ENCODE measurements at places on chromosomes 16 and 17. TPM values are rescaled to one million over a fixed set of nuclear protein-coding genes. Genes with fewer than 3 reads are reported as not detected.

DNA sequence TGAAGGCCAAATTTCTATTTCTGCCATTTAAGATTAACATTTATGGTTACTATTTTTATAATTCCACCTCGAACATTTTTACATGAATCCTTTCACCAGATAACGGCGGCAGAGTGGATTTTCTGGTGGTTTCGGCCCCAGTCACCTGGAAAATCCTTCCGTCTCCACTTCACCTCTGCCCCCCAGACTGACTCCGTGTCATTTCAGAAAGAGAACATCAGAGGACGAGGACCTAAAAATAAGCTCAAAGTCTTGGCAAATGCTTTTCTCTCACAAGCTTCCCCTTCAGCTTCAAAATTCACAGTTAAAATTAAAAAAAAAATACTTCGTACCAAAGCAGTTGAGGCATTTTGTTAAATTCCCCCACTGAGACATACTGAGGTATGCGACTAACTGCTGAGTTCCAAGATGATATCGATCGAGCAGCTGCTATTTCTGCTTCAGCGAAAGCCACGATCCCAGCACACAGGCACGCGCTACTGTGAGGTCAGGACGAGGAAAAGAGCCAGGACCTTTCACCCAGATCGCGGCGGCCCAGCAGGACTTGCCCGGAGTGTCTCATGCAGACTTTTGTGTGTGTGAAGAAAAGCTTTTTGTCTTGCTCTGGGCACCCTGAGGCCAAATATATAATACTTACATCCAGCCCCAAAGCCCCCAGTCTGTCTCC is 36.8 kb downstream of the ASPA start:
- no peak for DNase-seq

DNA sequence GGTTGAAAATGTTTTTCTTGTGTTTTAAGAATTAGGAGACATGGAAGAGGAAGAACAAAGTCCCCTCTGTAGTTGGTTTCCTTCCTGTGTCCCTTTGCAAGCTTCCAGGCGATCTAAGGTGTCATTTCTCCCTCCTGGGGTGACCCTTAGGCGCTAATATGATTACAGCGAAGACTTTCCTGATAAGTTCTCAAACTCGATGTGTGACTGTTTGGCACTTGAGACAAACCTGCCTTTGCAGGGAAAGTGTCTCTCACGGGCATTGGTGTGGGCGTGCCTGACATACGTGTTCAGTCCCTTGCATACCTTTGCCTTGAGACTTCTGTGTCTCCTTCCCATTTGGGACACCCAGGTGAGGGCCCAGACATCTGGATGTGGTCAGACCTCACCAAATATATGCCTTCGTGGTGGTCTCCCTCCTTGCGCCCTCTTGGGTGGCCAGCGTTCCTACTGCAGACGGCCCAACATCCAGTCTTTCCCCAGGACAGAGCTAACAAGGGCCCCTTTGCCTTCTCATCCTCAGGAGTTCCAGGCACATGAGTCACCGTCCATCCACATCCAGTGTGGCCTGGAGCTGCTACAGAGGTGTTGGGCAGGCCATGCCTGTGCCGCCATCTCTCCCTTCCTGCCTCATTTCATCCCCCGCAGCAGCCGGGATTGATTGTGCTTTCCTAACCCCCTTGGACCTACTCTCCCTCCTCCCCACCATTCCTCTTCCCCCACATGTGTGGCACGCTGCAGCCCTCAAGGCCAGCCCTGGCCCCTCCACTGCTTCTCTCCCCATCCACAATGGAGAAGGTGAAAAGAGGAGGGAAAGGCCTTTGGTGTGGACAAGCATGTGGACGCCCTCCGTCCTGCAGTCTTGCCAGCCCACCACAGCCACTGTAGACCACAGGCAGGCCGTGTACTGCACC is 3.1 kb upstream of the JPT2 start:
- peak; percentile 76 for DNase-seq

DNA sequence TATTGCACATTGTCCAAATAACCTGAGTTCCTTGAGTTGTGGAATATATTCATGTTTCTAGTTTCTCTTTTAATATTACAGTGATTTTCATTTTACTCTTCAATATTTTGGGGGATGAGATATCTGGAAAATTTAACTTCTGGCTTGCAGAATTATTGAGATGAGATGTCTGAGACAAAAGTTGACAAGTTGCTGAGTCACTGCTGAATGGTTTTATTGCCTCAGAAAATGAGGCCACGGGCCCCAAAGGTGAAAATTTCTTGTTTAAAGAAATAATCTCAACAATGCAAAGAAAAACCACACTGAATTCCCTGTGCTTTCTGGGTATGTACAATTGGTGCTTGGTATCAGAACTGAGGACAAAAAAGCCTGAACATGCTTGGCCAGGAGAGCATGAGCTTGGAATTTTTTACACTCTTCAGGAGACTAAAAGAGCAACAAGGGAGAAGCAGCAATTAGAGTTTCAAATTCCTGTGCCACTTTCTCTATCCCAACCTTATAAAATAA is 129.2 kb upstream of the TOM1L1 start:
- DNase-seq, result no peak

DNA sequence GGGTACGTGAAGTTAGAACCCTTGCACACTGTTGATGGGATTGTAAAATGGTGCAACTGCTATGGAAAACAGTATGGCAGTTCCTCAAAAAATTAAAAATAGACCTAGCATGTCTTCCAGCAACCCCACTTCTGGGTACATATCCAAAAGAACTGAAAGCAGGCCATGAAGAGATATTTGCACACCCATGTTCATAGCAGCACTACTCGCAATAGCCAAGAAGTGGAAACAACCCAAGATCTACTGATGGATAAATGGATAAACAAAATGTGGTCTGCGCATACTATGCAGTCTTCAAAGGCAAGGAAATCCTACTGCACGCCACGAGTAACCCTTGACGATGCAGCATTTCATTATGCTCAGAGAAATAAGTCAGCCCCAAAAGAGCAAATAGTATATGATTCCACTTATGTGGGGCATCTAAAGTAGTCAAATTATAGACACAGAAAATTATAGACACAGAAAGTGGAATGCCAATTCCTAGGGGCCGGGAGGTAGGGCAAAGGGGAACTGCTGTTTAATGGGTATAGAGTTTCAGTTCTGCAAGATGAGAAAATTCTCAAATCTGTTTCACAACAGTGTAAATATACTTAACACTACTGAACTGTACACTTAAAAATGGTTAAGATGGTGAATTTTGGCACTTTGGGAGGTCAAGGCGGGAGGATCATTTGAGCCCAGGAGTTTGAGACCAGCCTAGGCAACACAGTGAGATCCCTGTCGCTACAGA is 17.2 kb downstream of the CORO7 start:
- no peak for DNase-seq

GRCh38 chr17:27921599-27921998 is 28.4 kb upstream of the LYRM9 start:
- DNase-seq, result no peak

DNA sequence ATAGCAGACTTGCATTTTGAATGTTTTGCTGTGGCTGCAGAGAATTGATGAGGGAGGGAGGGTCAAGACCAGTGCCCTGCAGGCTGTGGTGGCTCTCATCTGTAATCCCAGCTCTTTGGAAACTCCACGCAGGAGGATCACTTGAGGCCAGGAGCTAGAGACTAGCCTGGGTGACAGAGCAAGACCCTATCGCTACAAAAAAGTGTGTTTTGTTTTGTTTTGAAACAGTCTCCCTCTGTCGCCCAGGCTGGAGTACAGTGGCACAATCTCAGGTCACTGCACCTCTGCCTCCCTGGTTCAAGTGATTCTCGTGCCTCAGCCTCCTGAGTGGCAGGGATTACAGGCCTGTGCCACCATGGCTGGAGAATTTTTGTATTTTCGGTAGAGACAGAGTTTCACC is 1.9 kb upstream of the UBE2G1 start:
- DNase-seq, result no peak

DNA sequence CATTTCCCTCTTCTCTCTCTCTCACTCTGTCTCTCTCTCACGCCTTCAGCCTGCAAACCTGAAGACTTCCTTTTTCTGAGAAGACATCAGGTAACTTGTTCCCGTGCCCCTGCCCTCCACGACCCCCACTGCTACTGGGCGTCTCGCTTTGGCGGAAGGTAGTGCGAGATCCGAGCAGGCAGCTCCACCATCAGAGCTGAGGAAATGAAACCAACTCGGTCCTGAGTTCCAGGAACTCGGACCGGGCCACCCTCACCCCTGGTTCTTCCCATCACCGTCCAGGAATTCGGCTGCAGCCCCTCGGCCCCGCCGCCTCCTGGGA is 585 bp downstream of the MLKL start:
- DNase-seq, result peak; percentile 27

DNA sequence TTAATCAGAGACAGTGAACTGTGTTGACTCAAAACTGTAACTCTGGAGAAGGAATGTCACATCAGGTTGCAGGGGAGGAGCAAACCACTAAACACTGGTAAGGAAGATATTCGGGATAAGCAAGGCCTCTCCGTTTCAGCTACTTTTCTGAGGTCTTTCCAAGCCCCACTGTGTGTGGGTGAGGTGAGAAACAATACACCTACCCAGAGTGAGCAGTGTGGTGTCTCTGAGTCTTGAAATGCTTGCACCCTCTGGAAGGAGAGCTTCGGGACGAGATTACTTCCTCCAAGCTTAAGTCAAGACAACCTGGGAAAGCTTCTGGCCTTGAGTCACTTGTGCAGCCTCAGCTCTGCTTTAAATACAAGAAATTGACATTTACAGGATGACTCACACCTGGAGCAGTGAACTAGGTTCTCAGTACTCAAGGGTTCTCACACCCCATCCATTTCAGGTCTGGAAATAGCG is 2.5 kb upstream of the MAP3K14 start:
- DNase-seq, result peak; percentile 97

DNA sequence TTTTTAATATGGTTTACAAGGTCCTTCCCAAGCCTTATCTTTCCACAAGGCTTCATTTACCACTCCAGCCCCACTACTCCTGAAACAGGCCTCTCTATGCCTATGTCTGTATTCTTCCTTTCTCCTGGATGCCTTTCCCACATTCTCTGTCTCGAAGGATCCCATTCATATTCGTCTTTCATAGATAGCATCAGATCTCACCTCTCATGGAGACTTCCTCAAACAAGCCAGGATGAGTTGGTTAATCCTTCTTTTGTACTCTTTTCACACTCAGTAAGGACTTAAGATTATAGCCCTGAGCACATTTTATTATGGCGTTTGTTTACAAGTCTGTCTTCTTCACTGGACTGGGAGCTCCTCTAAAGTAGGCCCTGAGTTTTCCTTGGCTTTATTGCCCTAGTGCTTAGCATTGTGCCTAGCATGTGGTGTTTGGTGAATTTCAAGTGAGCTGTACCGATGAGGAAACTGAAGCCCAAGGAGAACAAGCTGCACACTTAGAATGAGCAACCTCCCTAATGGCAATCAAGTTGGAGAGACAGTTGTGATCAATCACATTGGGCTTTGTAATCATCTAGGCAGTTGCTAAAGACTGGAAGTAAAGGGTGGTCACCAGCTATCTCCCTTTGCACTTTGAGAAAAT is 10.0 kb upstream of the TBX4 start:
- no peak for DNase-seq

- no peak for DNase-seq
These were observed 26.2 kb upstream of the NAGLU start for GRCh38 chr17:42509841-42510240.

DNA sequence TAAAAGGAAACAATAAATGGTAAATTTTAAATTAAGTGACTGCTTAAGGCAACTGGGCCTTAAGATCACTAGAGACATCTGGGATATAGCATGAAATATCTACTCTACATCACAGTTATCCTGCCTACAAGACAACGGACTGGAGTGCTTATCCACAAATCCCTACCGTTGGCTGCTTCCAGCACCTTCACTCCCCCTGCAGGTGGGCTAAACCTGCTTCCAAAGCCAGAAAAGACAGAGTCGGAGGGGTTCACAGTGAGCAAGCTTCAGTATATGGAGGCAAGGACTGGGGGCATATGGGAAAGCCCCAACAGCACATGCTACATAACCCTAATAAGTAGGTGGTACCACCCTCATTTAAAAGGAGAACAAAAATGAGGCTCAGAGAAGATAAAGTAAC is 45.3 kb downstream of the GRIN2A start:
- DNase-seq, result no peak

DNA sequence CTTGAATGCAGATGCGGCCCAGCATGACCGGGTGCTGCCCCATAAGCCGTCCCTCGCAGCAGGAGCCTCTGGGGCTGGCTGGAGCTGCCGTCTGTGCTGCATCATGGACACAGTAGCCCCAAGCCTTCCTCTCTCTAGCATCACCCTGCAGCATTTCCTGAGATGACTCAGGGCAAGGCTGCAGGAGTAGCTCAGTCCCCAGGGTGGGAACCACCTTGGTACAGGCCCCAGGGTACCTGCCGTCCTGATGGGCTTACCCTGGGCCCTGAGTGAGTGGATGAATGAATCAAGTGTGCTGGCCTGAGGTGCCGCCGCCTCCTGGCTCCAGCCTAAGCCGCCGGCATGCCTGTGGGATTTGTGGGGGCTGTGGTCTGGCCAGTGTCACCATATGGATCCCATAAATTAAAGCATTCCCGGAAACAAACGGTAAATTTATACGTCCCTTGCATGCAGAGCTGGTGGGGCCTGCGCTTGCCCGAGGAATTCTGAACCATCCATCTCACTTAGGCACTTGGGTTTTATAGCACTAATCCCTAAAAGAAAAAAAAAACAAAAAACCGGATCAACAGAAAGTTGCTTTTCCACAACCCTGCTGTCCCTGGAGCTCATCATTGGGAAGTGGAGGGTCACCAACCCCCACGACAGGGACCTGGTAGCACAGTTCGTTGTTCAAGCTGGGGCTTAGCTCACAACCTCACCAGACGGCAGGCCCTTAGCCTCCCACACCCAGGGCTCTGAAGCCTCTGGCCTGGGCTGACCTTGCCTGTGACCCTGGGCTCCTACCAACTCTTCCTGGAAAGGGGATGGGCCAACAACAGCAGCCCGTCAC is 242.6 kb upstream of the CIBAR2 start:
- peak; percentile 97 for DNase-seq

DNA sequence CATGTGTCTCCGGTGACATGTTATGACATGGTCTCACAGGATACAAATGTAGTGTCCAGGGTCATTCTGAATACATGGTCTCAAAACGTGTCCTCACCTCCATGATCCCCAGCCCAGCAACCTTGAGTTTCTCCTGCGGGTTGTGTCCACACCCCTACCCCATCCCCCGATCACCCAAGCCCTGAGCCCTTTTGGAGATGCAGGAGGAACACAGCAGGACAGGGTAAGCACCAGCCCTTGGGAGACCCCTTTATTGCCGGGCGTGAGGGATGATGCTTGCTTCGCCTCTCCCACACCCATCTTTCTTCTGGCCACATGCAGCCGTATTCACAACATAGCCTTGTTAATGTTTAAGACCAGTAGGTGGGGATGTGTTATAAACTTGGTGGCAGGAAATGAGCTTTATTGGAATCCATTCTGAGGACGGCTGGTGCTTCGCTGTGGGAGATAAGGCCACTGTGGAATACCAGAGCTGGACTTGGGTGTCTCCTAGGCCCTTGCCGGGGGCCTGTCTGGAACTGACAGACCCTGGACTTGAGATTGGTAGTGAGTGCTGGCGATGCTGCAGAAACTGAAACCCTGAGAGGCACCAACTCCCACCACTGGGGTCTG is 5.5 kb downstream of the TMEM132E start:
- DNase-seq, result peak; percentile 33

PRR35 gene
- not detected for total RNA-seq

IRF8 gene
- total RNA-seq, result 0.12 TPM

CRISPLD2 gene
- 0.95 TPM for total RNA-seq

TOP2A gene
- total RNA-seq, result 227 TPM

TMEM220 gene
- 0.12 TPM for total RNA-seq

PARD6A gene
- 5.7 TPM for total RNA-seq

SPATA32 gene
- not detected for total RNA-seq

TUBB3 gene
- total RNA-seq, result 743 TPM

GPR142 gene
- total RNA-seq, result not detected

C1QTNF8 gene
- total RNA-seq, result 2.9 TPM

DOK4 gene
- 78.6 TPM for total RNA-seq

TRPV3 gene
- total RNA-seq, result 1.2 TPM

GRAP gene
- total RNA-seq, result 0.02 TPM

All from A172 (cell line).